ENCODE measurements at places on chromosomes 7 and 10.

DNA sequence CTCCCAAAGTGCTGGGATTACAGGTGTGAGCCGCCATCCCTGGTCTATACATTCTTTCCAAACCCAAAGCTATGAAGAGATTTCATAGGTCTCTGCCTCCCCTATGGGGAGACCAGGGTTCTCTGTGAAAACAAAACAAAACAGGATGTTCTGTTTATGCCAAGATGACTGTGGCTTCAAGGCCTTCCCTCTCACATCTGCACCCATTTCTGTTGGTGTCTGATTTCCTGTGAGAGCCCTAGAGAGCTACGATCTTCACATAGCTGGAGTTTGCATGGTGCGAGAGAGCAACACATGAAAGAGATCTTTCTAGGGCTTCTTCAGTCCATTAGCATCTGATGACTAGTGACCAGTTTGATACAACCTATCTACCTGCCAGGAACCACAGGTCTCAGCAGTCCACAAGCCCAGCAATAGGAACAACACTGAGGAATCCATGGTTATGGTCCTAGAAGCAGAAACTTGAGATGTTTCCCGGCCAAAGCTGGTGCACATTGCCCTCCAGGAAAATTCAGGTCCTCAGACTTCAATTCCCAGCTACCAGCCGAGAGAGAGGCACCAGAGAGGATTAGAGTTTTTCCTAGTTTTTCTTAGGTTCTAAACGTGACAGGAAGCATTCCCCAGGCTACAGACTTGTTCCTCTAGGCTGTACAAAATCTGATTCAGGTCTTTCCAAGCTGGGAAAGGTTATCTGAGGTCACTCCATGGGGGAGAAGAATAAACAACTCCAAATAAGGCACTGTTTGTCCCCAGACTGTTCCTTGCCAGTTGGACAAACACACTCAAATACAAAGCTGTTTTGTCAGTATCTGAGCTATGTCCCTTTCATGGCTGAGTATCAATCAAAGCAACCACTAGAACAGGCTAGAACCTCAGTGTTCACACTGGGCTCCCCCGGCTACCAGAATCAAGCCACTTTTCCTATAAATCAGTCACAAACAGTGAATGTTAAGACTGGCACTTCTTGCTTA is 259.7 kb downstream of the CALN1 start:
- no peak for DNase-seq

- DNase-seq = peak; percentile 21
These were observed 192.8 kb upstream of the GDF10 start for GRCh38 chr10:47107007-47107747.

GRCh38 chr7:54985426-54986330 is 33.1 kb upstream of the EGFR start:
- DNase-seq = no peak

GRCh38 chr7:92909686-92910475 is 73.5 kb upstream of the CDK6 start:
- no peak for DNase-seq

- DNase-seq = no peak
These were observed 38.1 kb downstream of the RELN start for GRCh38 chr7:103951311-103951710.

DNA sequence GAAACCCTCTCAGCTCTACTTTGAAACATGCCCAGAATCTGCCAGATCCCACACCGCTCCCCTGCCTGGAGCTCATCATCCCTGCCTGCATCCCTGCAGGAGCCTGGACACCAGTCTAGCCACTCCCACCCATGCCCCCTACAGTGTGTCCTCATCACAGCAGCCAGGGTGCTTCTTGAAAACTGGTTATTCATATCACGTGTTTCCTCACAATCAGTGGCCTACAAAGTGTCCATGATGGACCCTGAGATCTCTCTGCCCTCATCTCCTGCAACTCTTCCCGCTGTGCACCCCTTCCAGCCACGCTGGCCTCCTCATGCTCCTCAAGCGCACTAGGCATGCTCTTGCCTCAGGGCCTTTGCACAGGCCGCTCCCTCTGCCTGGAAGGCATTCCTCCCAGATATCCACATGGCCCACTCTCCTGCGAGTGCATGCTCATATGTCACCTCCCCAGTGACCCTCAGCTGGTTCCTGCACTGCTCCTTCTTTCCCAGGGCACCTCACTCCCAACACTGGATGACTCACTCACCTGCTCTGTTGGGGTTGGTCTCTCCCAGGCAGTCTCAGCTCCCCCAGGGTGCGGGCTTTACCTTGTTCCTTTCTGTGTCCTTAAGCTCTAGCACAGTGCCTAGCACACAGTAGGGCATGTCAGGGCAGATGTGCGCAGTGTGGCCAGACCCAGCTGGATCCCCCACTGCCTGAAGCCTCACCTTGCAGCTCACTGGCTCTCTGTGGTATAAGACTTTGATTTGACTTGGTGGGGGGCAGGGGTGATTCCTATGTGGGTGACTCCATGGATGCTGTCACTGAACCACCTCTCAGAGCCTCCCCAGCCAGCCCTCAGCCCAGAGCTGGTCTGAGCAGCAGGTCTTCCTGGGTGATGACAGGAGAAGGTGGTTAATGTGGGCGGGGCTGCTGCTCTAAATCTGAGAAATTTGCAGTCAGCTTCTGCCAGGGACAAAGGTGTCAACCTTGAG is 37.3 kb downstream of the CDH23 start:
- DNase-seq = peak; percentile 57

- no peak for DNase-seq
These were observed 4.7 kb upstream of the PAX2 start for GRCh38 chr10:100740476-100741377.

DNA sequence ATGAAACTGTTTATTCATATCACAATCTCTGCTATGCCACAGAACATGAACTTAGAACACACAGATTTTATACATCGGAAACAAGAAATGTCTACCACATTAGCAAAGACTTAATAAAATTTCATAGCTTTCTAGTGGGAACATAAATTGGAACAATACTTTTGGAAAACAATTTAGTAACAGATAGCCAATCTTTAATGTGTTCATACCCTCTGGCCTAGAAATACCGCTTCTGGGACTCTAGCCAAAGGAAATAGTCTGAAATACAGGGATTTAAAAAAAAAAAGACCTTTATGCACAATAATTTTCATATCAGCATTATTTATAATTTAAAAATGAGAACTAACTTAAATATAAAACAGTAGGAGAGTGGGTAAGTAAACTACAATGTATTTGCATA is 168.5 kb downstream of the PLXNA4 start:
- DNase-seq = no peak

- DNase-seq = no peak
These were observed 66.8 kb downstream of the CCDC6 start for GRCh38 chr10:59839576-59839975.

GRCh38 chr7:32030904-32031692 is 39.1 kb downstream of the PDE1C start:
- no peak for DNase-seq

DNA sequence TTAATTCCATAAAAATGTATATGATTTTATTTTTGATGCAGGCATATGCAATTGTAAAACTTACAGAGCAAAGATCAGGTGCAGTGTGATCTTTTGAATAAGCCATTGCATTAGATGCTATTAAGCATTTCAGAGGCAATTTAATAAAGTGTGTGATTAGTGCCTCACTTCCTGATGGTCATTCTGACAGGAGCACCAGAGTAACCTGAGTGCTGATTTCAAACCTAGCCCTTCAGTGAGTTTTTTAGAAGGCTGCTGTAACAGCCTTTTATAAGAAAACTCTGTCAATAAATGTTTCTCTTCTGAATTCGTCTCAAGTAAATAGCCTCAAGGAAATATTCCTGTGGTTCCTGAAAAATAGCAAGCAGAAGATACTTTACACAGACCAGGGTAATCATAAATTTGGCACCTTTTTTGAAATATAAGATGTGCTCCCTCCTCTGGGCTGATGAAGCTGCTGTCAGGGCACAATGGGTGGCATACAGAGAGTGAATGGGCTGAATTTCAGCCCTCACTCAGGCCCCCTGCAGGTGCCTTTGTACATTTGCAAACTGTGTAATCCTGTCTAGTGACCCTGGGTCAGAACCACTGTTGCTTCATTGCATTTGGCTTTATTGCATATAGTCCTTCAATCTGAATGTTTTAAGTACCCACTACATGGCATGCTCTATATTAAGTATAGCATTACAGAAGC is 193.7 kb upstream of the CSTF2T start:
- no peak for DNase-seq

DNA sequence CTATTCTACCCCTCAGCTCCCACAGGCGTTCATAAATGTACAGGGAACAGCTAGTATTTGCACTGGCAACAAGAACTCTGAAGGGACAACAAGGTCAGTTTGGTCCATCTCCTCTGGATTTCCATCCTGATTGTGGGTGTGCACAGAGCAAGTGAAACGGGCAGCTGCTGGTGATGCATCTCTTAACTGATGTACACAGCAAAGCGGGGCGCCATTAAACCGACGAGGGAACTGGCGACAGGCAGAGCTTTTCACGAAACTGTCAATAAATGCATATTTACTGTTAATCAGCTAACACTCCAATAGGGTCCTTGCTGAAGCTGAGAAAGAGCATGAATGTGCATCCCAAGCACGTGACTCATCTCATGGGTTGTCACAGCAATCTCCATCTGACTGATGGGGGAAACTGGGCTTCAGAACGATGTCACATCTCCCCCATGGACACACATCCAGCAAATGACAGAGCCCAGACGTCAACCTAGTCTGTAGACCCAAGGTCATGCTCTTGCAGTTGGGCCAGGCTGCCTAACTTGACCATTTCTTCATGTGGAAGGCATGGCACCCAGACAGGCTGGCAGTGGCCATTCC is 54.2 kb downstream of the FAM53B start:
- no peak for DNase-seq

- peak; percentile 69 for DNase-seq
These were observed 27.0 kb upstream of the ZPBP start for GRCh38 chr7:50119815-50120637.

DNA sequence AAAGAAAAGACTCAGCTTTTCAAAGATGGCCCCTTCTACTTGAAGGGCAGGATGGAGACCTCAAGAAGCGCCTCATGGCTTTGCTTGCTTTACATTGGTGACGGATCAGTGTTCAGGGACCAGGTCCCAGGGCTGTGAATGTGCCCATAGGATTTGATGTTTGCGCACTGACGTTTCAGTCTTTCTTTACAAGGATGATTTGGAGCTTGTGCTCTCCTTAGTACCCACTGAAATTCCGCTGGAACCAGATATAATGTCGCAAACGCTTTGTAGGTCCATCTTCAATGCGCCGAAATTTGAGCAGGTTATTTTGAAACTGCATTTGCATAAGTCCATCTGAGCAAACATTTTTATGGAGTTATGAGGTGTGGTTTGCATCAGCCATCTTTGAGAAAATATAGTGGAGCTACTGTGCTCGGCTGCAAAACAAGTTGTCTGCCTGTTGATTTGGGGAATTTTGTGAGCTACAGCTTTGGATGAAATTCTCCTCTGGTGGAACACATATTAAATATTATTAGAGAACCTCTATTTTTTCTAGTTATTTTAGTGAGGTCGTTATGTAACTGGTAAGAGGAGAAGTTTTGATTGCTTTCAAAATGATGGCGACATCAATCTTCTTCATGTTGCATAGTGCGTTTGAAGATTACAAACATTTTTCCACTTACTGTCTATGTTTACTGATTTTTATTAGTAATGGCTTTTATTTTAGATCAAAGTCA is 2.4 kb downstream of the RBM20 start:
- DNase-seq = no peak

DNA sequence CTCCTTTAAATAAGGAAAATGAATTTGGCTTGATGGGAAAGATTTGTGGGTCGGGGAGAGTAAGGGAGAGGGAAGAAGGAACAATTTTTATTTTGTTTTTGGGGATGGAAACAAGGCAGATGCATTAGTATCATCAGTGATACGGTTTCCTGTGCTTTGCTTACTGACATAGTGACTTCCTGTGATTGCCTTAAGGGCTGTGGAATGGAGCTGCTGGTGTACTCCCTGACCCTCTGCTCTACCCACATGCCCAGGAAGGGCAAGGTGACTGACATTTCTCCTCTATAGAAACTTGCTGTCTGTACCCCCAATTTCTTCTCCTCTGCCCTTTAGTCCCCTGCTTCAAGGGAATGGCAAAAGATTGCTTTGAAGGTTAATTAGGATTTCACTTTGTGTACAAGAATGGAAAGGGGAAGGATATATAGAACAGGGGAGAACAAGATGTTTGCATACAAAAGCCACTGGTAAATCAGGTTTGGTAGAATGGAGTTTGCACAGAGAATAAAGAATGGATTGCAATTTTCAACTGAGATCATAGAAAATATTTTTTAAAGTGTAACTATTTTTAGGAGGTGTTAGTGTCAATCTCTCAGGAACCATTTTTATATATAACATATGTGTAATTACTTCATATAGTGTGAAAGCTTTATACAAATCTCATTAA is 129.0 kb upstream of the AGR3 start:
- DNase-seq = no peak

GRCh38 chr10:28186887-28187578 is 115.8 kb downstream of the MPP7 start:
- DNase-seq = no peak

- peak; percentile 77 for DNase-seq
These were observed 9.9 kb upstream of the SRRM3 start for GRCh38 chr7:76191783-76192240.

Data from islet precursor cell (in vitro differentiated cells).